ENCODE measurements at places on chromosomes 4 and X.

DNA sequence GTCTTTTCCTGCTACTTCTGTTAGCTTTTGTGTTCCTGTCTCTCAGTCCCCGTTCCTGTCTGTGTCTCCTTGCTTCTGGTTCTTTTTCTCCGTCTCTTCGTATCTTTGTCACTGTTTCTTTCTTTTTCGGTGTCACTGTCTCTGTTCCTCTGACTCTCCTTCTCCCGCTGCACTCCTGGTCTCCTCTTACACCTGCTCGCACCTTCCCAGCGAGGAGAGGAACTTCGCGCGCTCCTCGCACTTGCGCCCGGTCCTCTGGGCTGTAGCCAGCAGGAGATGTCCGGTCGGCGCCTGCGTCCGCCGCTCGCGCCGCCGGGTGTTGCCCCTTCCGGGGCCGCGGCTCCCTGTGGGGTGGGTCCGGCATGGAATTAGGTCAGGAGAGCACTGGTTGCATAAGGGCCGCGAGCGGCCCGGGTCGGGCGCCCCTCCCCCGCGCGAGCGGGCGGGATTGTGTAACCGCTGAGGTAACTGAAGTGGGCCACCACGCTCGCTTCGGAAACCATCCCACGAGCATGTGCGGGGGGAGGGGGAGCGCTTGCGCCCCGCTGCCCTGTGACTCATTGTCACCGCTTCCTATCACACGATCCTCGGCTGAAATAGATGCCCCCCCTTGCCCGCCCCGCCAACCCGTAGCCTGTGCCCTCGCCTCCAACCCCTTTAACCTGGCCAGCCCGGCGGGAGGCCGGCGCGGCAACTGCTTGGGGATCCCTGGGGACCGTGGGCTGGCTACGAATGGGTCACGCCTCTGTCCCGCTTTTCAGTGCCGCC, 1.6 kb downstream of the LONRF3 start:
- DNase-seq: peak; percentile 89

DNA sequence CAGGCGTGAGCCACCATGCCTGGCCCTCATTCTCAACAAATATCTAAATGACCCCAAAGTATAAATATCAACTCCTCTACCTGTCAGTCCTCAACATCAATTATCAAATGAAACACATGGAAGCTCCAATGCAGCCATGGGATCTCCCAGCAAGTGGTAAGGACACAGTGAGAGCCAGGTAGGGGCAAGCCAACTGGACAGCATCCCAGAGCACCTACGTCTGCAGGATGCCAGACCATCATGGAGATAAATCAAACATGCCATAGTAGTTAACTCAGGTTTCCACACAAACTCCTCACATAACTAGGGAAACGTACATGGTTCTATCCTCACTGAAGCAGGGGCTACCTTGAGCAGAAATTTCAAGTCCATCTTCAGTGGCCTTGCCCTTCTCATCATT, 159.9 kb upstream of the MED14 start:
- DNase-seq: no peak

DNA sequence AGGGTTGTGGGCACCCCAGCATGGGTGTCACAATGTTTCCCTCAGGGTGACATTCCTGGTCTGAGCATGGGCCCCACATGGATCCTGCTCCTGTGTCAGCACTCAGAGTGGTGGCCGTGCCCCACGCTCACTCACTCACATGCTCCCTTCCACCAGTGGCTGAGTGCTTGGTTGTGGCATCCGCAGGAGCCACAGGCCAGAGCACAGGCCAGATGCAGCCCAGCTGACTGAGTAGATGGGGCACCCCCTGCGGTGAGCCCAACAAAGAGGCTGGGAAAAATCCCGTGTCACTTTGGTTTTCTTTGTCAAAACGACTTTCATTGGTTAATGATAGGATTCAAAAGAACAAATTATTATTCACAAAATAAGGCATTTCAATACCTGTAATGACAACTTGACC, 204.6 kb upstream of the ANXA10 start:
- no peak for DNase-seq

DNA sequence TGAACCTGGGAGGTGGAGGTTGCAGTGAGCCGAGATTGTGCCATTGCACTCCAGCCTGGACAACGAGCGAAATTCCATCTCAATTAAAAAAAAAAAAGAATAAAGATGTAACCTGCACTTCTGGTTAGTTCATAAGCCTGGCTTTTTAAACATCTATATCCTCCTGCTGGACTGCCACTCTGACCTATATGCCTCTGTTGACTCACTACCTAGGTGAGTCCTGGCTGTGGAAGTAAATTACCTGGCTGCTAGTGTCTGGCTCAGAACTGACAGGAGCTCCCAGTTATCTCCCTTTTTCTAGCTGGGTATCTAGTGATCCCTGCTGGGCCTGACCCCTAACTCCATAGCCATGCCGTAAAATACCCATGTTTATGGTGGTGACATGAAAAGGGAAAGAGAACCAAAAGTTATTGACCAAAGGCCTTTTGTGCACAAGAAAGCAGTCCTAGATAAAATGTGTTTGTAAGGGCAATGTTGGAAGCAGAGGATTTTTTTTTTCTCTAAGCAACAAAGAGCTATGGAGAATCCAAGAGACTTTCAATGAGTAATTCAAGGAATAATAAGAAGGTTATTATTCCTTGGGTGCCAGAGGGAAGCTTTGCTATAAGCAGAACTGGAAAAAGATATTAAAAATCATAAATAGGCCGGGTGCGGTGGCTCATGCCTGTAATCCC, 10.4 kb upstream of the G3BP2 start:
- no peak for DNase-seq

GRCh38 chr4:1137063-1137776, 23.9 kb upstream of the RNF212 start:
- no peak for DNase-seq

- DNase-seq: no peak
These were observed 623.8 kb downstream of the EPHA5 start for GRCh38 chr4:65046192-65047133.

- no peak for DNase-seq
These were observed 155.2 kb downstream of the SMIM20 start for GRCh38 chr4:26069218-26069617.

DNA sequence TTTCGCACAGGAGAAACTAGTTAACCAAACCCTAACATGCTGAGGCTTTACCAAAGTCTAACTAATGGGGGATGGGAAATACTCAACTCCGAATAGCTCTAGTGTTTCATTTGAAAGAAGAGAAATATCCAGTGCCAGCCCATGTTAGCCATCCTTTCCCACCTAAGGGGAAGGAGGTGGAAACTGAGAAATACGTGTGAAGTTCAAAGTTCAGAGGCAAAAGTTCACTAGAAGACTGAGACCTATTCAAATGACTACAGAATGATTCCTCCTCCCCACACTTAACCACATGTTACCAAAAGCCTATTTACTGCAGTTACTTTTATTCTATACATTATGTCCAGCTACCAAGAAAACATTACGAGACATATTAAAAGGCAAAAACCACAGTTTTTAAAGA, 106.3 kb downstream of the CENPC start:
- no peak for DNase-seq

DNA sequence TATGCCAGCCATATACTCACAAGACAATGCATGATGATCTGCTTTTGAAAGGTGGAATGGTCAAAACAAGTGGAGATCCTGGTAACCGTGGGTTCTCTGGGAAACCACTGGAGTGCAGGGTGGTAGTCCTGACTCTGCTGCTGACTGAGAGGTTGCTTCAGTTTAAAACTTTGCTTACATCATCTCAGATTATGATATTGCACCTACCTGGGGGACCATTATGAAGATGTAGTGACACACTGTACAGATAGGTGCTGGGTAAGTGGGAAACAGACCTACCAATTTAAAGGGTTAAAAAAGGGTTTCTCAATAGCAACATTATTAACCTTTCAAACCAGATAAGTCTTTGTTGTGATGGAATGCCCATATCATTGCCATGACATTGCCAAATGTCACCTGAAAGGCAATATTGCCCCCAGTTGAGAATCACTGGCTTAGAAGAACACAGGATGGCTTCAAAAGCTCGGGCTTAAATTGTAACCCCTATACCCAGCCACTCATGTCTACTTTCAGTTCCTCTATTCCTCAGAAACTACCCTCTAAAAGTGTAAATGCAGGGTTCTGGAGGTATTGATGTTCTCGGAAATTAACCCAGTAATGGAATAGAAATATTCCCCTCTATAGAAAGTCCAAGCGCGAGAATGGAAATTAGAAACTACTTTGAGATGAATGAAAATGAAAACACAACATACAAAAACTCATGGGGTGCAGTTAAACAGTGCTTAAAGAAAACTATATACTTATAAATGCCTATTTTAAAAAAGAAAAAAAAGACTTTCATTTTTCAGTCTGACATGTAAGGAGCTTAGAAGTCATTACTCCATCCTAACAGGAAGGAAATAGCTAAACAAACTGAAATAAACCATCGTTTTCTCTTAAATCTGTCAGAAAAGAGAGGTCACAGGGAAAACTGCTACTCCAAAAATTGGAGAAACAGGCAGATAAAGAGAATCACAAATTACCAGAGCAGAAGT, 65.8 kb downstream of the ARHGEF6 start:
- no peak for DNase-seq

- DNase-seq: no peak
These were observed 65.4 kb upstream of the FAM9C start for GRCh38 chrX:13109817-13110216.

GRCh38 chr4:151801547-151802516, 41.0 kb upstream of the GATB start:
- DNase-seq: peak; percentile 85

DNA sequence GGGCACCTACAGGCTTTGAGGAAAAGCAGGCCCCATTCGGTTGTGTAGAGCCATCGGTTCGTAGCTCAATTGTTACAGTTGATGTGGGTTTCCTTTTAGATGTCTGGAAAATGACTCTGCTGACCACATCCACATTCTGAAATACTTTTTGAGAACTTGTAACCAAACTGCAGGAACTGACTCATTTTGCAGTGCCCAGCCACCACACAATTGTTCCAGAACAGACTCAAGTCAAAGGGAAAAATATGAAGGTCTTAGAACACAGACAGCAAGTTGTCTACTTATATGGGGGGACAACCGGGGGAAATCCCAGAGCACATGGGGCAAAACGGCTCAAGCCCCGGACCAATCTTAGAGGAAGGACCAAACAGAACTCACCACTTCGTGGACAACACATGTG, 557.6 kb upstream of the DIPK2B start:
- DNase-seq: peak; percentile 77

GRCh38 chr4:123346951-123347350, 49.6 kb upstream of the SPRY1 start:
- DNase-seq: no peak

DNA sequence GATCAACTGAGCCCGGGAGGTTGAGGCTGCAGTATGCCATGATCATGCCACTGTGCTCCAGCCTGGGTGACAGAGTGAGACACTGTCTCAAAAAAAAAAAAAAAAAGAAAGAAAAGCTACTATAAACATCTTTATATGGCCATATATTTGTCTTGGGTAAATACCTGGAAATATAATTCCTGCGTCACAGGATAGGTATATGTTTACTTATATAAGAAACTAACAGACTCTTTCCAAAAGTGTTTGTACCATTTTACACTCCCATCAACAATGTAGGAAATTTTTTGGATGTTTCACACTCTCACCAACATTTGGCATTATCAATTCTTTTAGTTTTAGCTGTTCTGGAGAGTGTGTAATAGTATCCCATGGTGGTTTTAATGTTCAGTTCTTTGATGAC, 12.8 kb downstream of the P2RY4 start:
- no peak for DNase-seq

DNA sequence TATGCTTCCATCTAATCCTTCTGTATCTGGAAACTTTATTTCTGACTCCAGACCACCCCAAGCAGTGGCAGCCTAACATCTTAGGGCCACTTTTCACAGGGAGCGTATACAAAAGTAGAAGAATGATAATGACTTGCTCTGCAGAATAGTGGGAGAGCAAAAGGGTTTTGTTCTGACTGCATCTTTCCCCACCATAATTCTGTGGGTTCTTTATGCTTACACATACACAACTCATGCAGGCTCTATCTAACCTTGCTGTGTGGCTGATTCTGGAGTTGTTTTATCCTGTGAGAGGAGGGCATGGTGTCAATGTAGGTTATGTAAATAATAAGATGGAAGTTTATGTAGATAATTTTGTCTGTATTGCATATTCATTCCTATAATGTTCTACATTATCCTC, 42.4 kb upstream of the NDNF start:
- no peak for DNase-seq

DNA sequence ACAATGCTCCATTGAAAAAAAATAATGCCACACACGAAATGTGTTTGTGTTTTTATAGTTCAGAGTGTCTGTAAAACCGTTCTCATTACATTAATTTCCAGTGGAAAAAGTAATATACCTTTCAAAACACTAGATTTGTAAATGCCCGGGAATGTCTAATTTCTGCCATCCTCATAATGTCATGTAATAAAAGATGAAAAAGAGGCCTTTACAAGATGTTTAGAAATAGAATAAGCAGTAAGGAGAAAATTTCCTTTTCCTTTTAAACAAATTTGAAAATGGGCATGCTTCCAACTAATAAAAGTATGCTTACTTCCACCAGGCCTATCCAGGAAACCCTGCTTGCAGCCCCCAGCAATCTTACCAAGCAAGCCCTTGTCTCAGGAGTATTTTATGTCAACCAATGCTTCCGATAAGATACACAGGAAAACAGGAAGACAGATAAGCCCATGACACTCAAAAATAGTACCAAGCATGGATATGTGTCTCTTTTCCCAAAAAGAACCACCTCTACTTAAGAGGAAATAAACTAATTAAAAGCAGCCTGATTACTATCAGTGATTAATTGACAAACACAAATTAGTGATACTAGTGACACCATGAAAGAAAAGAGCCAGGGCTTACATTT, 894.7 kb upstream of the INTU start:
- DNase-seq: no peak

DNA sequence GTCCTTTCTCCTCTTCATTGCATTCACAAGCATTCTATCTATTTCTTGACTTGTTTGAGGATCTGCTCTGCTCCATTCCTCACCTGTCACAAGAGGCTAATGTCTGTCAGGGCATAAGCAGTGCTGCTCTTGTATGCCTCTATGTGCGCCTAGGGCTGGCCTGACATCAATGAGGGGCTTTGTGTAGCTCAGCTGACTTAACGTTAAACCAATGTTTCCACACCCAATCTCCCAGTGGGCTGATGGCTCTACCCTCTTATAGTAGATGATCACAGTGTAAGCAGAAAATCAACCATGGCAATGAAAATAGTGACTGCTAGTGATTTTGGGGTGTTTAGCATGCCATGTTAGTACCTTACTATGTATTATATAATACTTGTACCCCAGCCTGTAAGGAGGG, 139.0 kb downstream of the UNC5C start:
- DNase-seq: no peak

GRCh38 chr4:184310881-184311709, 93.4 kb upstream of the ENPP6 start:
- no peak for DNase-seq

DNA sequence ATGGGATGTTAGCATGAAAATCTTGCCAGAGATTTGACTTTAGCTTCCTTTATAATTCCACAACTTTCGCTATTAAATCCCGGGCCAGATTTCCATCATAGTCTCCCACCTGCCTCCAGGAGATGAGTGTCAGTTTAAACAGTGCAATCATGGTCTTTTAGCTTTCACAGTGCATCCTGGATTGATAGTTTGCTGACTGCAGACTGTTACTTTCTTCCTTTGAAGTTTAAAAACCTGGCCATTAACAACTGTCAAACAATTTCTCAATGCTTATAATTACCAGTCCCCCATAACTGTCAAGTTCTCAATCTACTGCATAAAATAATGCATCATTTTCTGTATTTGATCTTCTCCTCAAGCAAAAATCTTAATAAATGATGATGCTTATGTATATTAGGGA, 108.4 kb upstream of the FSTL5 start:
- no peak for DNase-seq

- DNase-seq: no peak
These were observed 89.0 kb upstream of the BMPR1B start for GRCh38 chr4:94668724-94669123.

GRCh38 chr4:77092975-77093374, 17.2 kb upstream of the CCNI start:
- DNase-seq: no peak

Data from activated effector memory CD4-positive, alpha-beta T cell treated with anti-CD3 and anti-CD28 coated beads, Interleukin-2, amount 50 U/mL, for 16 hours (primary cell).